ENCODE measurements at places on chromosomes 3 and 15. TPM values are rescaled to one million over a fixed set of nuclear protein-coding genes. Genes with fewer than 3 reads are reported as not detected.

The SCG5 gene
- 0.90 TPM for total RNA-seq

The TGM5 gene
- not detected for total RNA-seq

The HIGD2B gene
- total RNA-seq: not detected

The COPB2 gene
- total RNA-seq: 72.4 TPM

The MGLL gene
- total RNA-seq: 96.6 TPM

The NANOGP8 gene
- total RNA-seq: 9.4 TPM

The SLC33A1 gene
- total RNA-seq: 26.4 TPM

Data from tibial nerve (tissue), 4 donors.